Activated T-cell treated with anti-CD3 and anti-CD28 coated beads for 48 hours (primary cell): ENCODE measurements at places on chromosomes 13 and 19.

GRCh38 chr13:112905990-112906641 lies 62.9 kb upstream of the MCF2L start:
- no peak for DNase-seq

- DNase-seq, result no peak
These were observed 3.9 kb downstream of the RPL18A start for GRCh38 chr19:17863520-17864182.

GRCh38 chr19:12052091-12052496 lies 667 bp downstream of the ZNF878 start:
- DNase-seq, result no peak

- no peak for DNase-seq
These were observed 66.1 kb downstream of the LHFPL6 start for GRCh38 chr13:39536906-39537305.

GRCh38 chr13:55553701-55554100 lies 1587.0 kb upstream of the PRR20A start:
- DNase-seq, result no peak

DNA sequence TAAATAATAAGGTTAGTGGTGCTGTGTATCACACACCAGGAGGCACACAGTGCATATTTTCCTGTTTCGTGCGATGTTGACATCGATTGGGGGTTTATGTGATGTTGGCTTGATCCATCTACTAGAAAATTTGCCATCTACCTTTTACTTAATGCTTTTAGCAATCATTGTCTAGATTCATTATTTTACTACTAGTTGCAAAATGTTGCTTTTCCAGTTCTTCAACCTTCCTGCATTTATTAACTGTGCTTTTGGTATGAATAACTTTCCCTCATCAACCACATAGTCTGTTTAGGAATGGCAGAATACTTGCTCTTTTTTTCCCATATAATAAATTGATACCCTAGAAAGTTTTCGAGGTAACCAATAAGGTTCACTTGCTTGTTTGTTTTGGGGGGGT lies 17.5 kb downstream of the C13orf42 start:
- DNase-seq, result no peak

DNA sequence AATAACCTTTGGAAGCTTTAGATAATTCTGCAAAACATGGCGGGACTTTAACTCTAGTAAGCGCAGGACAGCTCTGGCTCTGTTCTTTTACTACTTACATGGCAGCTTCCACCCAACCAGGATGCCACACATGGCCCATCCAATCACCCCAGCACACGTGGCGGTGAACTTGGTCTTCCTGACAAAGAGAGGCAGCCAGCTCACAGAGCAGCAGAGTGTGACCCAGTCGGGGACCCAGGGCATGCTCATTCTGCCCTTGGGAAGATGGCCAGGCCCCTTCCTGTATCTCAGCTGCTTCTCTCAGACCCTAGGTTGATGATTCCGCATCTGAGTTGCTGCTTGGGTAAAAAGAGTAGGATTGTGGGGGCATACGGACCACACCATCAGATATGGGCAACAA lies 172.1 kb downstream of the USP12 start:
- DNase-seq, result no peak

- no peak for DNase-seq
These were observed 25.0 kb downstream of the KBTBD6 start for GRCh38 chr13:41107584-41108014.

DNA sequence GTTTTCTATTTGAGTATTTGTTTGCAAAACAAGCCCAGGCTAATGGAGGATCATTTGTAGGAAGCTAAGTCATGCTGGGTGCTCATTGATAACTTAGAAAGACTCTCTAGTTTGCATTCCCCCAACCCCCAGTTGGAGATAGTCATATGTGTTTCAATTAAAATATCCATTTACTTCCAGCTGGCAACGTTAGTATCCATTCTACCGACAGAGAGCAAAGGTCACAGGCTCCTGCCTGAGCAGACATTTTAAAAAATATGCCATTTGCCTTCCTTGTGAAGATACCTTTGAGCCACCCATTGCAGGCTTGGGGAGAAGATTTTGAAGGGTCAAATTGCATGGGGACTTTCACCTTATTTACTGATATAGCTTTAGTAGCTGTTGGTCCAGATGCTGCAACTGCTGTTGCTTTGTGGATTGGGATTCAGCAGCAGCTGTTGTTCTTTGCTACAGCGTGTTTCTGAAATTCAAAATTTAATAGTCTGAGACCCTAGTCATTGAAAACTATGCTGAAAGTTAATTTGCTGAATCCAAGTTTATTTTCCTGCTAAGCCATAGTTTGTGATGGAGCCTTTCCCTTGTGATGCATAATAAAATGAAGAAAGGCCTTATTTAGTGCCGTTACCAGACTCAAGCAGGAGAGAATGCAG lies 335.1 kb downstream of the GPC6 start:
- DNase-seq, result no peak

- no peak for DNase-seq
These were observed 63.4 kb downstream of the INSR start for GRCh38 chr19:7230826-7231225.

- no peak for DNase-seq
These were observed 69.5 kb downstream of the DACH1 start for GRCh38 chr13:71797517-71797916.

DNA sequence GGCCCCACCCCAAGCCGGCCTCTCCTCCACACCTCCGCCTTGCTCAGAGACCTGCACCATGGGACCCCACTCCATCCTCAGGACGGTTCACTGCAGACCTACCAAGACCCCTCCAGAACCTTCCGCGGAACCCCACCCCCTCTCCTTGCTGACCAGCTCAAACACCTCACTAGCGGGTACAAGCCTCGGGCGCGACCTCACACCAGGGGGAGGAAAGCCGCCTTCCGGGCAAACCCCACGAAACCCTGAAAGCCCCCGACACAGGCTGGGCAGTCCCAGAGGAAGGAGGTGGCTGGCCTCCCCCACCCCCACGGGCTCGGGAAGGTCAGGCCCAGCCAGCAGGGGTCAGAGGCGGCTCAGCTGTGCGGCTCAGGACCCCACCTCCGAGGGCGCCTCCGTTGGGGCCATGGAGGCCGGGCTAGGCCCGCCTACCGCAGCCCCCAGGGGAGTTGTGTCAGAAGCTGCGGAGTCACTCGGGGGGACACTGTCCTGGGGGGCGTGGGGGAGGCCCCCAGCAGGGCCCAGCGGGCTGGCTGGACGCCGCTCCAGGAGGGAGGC lies 9.8 kb downstream of the GRIN3B start:
- DNase-seq, result no peak

GRCh38 chr19:18000480-18000914 lies 7.5 kb upstream of the ARRDC2 start:
- no peak for DNase-seq

DNA sequence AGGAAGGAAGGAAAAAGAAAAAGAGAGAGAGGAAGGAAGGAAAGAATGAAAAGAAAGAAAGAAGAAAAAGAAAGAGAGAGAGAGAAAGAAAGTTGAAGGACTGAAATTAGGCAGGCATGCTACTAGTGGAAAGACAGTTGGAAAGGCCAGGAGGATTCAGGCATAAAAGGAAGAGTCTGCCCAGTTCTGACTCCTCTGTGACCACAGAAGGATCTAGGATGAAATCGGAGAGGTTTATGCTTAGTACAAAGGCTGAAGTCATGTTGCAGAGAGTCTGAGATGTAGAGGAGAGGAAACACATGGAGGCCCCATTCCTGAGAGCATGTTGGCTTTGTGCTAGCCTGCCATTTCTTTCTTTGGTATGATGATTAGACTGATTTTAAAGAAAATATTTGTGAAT lies 246.5 kb upstream of the ARGLU1 start:
- DNase-seq, result no peak

- DNase-seq, result no peak
These were observed 58.5 kb upstream of the GPR12 start for GRCh38 chr13:26819046-26819445.

- no peak for DNase-seq
These were observed 186.9 kb upstream of the OBI1 start for GRCh38 chr13:78845656-78846365.

DNA sequence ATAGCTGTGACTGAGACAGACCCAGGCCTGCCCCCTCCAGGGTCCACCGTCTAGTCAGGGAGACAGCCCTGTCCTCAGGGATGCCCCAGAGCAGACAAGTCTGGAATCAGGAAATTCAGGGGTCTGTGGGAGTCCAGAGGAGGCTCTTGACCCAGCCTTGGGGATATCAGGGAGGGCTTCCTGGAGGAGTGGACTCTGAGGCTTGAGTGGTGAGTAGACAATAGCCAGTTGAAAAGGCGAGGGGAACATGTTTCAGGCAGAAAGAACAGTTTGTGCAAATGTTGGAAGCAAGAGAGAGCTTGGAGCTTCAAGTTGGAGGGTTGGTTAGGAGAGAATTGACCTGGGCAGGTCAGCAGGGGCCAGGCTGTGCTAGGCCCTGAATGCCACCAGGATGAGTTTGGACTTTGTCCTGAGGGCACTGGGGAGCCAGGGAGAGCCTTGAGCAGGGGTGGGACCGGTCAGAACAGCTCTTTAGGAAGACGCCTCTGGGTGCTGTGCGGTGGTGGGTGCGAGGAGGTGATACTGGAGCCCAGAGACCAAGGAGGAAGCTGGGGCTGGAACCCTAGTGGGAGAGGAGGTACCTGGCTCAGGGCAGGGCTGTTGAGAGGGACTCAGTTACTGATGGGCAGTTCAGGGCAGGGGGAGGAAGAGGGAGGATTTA lies 2.7 kb downstream of the CCDC9 start:
- DNase-seq, result no peak

- DNase-seq, result no peak
These were observed 753.3 kb downstream of the OLFM4 start for GRCh38 chr13:53781941-53782340.

DNA sequence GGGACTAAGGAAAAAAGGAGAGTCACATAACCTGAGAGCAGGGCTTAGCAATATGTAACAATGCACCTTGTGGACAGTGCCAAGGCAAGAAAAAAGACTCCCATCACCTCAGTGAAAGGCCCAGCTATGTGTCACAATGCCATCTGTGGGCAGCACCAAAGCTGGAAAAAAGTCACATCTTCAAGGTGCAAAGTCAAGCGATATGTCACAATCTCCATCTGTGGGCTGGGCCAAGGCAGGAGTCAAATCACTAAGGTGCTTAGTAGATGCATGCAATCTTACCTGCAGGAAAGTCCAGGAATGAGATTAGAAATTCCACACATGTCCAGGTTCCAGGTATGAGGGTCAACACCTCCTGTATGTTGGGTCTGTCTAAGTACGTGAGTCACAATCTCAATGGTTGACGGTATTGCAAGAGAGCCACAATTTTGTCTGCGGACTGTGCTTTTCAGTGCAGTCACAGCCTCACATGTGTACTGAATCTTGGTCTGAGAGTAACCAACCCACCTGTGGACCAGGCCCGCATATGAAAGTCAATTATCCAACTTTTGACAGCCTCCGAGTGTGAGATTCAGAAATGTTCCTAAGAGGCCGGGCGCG lies 14.8 kb upstream of the ZNF43 start:
- no peak for DNase-seq

DNA sequence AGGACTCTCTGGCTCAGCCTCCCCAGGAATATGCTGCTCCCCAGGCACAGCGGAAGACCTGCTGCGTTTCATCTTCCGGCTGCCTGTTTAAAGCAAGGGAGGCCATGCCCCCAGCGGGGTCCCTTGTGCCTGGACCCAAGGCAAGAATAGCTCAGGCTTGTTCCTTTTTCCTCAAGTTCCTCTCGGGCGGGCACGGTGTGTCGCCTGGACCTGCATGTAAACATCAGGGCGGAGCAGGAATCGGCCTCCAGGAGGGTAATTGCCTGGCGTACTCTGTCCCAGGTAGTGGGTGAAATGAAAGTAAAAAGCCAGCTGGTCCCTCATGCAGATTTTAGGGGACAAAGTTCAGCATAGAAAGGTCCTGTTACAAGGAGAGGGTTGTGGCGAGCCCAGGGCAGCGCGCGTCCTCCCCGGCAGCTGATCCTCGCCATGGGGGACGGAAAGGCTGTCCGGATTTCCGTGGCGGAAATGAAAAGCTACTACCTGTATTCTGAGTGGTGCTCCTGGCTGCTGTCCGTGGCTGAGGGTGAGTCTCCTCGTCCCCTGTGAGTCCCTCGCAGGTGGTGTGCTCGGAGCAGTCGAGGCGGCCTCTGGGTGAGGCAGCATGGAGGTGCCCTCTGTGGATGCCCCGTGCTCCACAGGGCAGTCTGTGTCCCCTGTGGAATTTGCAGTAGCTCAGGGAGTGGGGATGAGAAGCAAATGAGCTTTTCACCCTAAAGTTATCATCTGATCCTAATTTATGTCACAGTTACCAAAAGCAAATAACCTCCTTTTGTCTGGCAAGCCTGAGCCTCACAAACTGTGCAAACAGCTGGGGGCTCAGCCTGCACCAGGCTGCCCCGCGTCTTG lies 16.2 kb downstream of the MCF2L start:
- no peak for DNase-seq

GRCh38 chr13:97928301-97928700 lies 25.2 kb upstream of the IPO5 start:
- DNase-seq, result no peak

DNA sequence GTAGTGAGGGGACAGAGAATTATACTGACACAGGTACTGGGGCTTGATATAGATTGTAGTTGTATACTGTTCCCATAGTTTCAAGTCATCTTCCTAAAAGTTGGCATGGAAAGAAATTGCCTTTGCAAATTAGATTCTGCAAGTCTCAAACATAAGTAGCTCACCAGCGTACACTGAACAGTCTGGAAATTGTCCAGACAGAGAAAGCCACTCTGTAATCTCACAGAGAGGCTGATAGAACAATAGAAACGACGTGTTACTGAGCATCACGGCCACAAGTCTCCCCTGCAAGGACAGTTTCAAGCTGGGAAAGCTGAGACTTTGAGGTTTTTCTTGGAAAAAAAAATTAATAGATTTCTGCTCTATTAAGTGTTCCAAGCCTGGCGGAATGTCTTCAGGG lies 228.6 kb downstream of the DNAJC15 start:
- DNase-seq, result no peak

- no peak for DNase-seq
These were observed 8.2 kb upstream of the LATS2 start for GRCh38 chr13:21069561-21070004.

DNA sequence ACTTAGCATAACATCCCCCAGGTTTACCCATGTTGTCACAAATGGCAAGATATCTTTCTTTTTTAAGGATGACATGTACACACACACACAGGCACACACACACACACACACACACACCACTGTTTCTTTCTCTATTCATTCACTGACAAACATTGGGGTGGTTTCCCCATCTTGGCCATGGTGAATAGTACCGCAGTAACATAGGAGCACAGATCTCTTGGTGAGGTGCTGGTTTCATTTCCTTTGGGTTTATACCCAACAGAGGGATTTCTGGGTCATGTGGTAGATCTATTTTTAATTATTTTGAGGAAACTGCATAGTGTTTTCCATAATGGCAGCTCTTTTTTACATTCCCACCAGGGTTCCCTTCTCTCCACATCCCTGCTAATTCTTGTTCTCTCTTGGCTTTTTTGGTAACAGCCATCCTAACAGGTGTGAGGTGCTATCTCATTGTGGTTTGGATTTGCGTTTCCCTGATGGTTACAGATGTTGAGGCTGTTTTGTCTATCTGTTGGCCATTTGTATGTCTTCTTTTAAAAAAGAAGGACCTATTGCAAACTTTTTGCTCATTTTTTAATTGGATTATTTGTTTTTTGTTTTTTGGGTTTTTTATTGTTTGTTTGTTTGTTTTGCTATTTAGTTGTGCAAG lies 251.7 kb upstream of the IRS2 start:
- no peak for DNase-seq
